ENCODE measurements at places on chromosomes 3 and 15.

- DNase-seq: no peak
Measured at GRCh38 chr15:39124553-39125171, 456.2 kb upstream of the THBS1 start.

GRCh38 chr3:65060904-65061303 lies 373.1 kb upstream of the ADAMTS9 start:
- no peak for DNase-seq

GRCh38 chr3:112074006-112074405 lies 12.2 kb upstream of the C3orf52 start:
- no peak for DNase-seq

DNA sequence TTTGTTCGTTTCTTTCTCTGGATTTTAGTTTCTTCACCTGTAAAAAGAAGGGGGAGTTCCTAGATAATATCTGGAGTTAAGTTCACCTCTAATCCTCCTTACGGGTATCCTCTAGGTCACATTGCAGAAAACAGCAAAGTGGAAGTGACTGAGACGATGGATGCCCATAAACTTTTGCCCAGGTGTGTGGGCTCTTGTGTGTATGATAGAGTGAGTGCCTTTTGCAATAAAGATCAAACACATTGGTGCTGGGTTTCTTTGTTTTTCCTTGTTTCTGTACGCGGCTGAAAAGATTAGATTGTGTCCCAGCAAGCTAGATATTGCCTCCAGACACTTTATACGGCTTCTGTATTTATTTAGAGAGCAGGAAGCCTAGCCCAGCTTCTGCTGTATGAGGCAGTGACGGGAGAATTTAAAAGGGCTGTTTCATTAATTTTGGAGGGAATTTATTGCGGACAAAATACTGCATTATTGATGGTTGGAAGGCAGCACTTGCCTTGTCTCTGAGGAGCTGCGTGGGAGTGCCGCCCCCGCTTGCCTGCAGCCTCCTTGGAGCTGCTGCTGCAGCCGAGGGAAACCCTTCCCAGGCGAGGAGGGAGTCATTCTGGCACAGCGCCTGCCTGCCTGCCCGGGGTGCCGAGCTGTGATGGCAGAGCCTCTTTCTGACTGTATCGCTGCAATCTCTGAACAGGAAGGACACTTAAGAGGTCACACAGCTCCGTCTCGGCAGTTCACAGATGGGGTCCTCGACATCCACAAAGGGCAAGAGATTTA lies 38.5 kb downstream of the PYDC2 start:
- DNase-seq: no peak

- no peak for DNase-seq
Measured at GRCh38 chr15:57097246-57097645, 178.8 kb downstream of the TCF12 start.

DNA sequence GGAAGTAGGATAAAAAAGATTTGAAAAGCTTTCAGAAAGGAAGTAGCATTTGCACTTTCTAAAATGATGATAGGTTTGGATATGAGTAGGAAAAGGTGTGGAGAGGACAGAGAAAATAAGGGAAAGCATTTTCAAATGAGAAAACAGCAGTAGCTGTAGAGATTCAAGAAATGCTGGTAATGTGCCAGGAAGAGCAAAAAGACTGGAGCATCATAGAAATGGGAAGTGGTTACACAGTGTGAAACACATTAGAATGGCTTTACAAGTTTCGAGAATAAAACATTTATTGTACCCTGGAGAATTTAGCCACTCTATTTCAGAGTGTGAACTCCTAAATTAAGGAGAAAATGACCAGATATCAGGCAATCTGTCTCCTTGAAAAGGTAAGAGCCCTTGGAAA lies 108.3 kb upstream of the CHL1 start:
- DNase-seq: no peak

GRCh38 chr3:13136426-13136825 lies 63.2 kb upstream of the IQSEC1 start:
- DNase-seq: no peak

GRCh38 chr3:55876560-55876959 lies 389.5 kb upstream of the WNT5A start:
- DNase-seq: no peak

DNA sequence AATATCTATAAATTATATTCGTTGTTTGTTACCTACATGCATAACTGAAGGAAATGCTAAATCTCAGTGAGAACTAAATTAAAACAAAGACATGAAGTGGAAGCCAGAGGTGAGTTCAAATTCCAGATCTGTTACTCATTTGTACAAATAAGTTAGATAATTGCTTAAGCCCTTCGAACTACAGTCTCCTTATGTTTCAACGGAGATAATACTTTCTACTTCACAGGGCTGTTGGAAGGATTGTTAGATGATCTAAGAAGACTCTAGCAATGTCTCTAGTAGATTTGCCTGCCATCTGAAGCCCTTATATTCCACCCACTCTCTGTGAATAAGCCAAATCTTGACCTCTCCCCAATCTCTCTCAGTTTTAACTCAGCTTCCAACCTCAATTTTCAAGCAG lies 125.8 kb downstream of the P2RY1 start:
- no peak for DNase-seq

GRCh38 chr3:8187996-8188395 lies 313.6 kb upstream of the LMCD1 start:
- DNase-seq: no peak

GRCh38 chr3:159472611-159473010 lies 516.0 kb upstream of the IL12A start:
- DNase-seq: no peak

DNA sequence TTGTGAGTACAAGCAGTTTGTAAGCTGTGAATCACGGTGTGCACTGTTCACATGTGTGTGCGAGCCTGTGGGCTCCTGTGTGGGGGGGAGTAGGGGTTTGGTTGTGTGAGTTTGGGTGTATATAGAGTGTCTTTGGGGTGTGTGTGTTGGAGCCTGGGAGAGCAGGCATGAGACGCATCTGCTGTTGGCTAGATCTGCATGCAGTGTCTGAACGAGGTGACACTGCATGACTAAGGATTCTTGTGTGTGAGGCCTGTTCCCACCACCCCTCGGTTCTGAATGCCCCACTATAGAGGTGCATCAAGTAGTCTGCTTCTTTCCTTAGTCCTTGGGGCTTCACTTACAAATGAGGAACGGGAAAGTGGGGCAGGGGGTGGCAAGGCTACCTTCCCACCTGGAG lies 68.4 kb downstream of the MAGEF1 start:
- DNase-seq: no peak

GRCh38 chr3:124420392-124420791 lies 309.9 kb upstream of the UMPS start:
- no peak for DNase-seq

- DNase-seq: no peak
Measured at GRCh38 chr3:134874737-134875413, 79.8 kb downstream of the EPHB1 start.

GRCh38 chr3:110521019-110521418 lies 550.6 kb upstream of the NECTIN3 start:
- DNase-seq: no peak

DNA sequence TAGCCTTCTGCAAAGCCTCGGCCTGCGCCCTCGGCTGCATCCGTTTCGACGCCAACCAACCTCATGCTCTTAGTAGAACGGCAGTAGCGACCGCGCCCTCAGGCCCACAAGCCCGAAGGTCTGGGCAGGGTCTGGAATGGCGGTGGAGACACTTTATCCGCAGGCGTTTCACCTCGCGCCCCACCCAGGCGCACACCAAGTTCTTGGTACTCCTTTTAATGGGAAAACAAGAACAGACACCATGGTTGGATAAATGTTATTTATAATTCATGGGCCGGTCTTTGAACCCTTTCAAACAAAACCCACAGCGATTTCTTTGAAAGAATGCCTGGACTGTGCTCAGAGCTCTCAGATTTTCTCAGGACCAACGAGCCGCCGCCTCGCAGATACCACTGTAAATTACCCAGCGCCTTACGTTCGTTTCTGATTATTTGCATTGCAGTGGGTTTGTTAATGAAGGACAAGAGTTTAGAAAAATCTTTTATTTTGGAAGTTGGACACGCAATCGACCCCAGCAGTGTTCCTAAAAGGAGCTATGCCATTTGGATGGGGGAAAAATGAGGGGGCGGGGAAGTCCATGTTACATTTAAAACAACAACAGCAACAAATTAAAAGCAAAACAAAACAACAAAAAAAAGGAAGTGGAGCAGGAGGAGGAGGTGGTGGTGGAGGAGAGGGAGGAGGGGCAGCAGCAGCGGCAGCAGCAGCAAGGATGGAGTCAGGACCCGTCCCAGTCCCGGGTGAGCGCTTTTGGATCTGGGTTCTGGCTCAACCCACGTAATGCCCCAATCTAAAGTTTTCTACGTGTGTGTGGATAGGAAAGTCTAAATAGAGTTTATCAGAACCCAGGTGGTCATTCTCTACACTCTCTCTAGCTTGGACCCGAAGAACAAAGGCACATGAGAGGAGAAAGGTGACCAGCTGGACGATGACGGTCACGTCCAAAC lies 993 bp upstream of the ISL2 start:
- DNase-seq: no peak

DNA sequence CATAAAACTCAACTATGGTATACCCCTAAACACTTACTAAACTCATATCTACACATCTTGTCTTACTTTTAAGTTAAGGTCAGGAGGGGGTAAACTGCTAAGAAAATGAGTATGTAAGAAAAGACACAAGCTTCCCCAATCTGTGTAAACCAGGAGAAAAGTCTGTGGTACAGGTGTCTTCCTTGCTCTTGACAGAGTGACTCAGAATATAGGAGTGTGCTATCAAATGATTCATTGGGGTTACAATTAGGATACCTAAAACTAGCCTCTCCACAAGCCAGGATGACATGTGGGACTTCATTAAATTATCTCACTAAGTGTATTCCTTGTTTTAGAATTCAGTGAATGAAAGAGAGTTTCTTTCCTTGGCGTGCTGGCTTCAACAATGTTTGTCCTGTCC lies 274.8 kb downstream of the BBX start:
- DNase-seq: no peak

Measured in stimulated activated CD4-positive, alpha-beta T cell treated with anti-CD3 and anti-CD28 coated beads, Interleukin-2, amount 100 ng/mL, for 48 hours (primary cell).